ENCODE measurements at places on chromosomes 7 and 10. TPM values are rescaled to one million over a fixed set of nuclear protein-coding genes. Genes with fewer than 3 reads are reported as not detected.

SP8 gene
- not detected for total RNA-seq

BTBD16 gene
- total RNA-seq = not detected

WDR86 gene
- not detected for total RNA-seq

ZNF365 gene
- total RNA-seq = not detected

PDZD7 gene
- total RNA-seq = 0.66 TPM

CDC14C gene
- not detected for total RNA-seq

DNAJC9 gene
- total RNA-seq = 65.0 TPM

ADRA2A gene
- total RNA-seq = not detected

RNF32 gene
- total RNA-seq = 0.62 TPM

TECPR1 gene
- 25.6 TPM for total RNA-seq

FZD1 gene
- 0.14 TPM for total RNA-seq

EBF3 gene
- not detected for total RNA-seq

TFEC gene
- 0.14 TPM for total RNA-seq

NCF1 gene
- 2.5 TPM for total RNA-seq

CCZ1 gene
- total RNA-seq = 96.8 TPM

SFTPA1 gene
- total RNA-seq = not detected

LRIT1 gene
- not detected for total RNA-seq

CTAGE6 gene
- not detected for total RNA-seq

ZWINT gene
- 130 TPM for total RNA-seq

LAMB4 gene
- 0.40 TPM for total RNA-seq

PALD1 gene
- 2.7 TPM for total RNA-seq

TSPAN15 gene
- 0.66 TPM for total RNA-seq

WNT8B gene
- total RNA-seq = not detected

TAS2R3 gene
- total RNA-seq = 0.60 TPM

GALNT17 gene
- total RNA-seq = not detected

CPA1 gene
- total RNA-seq = not detected

MAT1A gene
- total RNA-seq = not detected

GATA3 gene
- 8.8 TPM for total RNA-seq

UPP1 gene
- total RNA-seq = 51.1 TPM

ITIH5 gene
- not detected for total RNA-seq

DPY19L1 gene
- 5.3 TPM for total RNA-seq

ITIH2 gene
- total RNA-seq = not detected

CYP26C1 gene
- total RNA-seq = not detected

CCT6A gene
- 340 TPM for total RNA-seq

OGDHL gene
- total RNA-seq = 0.46 TPM
